CD4-positive, alpha-beta T cell treated with Interleukin-1 beta for 1 hour (primary cell): ENCODE measurements at places on chromosomes 1 and 21.

GRCh38 chr1:169698976-169699375 lies 12.4 kb downstream of the SELL start:
- no peak for DNase-seq

DNA sequence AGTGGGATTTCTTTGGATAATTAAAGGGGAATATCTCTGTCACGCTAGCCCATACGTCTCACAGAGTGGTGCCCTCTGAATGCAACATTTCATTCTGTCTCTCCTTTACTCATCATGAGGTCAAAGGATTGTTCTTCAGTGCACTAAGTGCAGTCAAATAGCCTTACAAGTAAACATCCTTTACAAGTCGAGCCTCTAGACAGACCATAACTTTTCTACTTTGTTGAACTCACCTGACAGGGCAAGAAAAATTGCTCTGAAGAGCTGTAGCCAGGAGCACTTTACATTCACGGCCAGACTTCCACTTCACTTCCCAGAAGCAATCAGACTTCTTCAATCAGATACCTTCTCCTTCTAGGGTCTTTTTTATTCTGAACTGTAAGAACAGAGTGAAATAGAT lies 768.0 kb upstream of the TMPRSS15 start:
- DNase-seq = no peak

DNA sequence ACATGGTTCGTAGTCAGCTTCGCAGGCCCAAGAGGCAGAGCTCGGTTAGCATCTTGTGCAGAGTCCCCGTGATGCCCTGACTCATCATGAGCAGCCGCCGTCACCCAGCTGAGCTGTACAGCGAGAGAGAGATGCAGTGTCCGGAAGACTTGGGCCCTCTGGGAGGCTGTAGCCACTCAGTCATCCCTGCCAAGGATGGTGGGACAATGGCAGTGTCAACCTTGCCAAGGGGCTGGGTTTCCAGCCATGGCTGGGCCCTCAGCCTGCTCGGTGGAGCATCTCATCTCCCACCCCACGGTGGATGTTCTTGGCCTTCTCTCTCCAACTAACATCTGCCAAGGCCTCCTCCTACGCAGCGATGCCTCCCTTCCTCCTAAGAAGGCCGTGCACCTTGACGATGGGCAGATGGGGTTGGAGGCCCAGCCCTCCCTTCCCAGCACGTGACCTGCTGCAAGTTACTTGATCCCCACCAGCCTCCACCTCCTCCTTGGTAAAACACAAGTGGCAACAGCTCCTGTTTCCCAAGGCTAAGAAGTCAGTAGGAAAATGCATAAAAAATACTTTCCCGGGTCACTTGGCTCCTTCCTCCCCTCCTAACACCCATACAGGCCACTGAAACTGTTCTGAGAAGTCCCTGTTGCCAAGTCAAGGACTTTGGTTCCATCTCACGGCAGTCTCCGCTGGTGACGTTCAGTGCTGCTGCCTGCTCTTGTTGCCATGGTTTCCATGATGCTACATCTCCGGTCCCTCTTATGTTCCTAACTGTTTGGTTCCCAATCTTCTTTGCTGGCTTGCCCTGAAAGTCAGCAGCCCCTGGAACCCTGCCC lies 384.7 kb upstream of the VAMP3 start:
- no peak for DNase-seq

- DNase-seq = no peak
These were observed 894.7 kb downstream of the ADGRL2 start for GRCh38 chr1:82695443-82695842.

DNA sequence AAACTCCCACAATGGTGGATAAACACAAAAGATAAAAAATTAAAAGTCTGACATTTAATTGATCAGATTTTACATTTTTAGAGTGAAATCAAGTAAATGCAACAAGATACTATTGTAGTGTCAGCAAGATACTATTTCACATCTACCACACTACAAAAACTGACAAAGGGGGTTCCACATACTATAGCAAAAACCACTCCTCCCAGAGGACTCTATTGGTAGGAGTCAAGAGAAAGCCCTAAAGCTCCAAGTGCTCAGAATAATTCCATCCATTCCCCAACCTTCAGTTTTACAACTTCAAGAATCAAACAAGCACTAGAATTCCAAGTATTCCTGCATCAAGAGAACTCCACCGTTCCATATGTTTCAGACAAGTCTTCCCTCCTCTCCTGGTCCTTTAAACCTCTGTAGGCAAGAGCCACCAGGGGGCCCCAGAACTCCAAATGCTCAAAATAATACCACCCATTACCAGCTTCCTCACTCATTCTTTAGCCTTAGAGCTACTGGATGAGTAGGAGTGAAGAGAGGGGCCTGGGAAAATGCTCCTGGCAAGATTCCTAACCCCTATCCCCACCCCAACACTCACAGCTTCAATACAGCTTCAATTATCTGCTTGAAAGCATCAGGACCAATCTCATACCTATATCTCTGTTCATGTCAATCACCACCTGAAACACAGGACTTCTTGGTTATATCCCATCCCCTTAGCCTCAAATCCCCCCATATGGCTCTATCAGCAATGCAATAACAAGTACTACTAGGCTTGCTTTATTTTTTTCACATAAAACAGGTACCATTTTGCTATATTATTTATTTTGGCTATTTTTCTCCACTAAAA lies 9.9 kb downstream of the TOR1AIP2 start:
- peak; percentile 49 for DNase-seq

DNA sequence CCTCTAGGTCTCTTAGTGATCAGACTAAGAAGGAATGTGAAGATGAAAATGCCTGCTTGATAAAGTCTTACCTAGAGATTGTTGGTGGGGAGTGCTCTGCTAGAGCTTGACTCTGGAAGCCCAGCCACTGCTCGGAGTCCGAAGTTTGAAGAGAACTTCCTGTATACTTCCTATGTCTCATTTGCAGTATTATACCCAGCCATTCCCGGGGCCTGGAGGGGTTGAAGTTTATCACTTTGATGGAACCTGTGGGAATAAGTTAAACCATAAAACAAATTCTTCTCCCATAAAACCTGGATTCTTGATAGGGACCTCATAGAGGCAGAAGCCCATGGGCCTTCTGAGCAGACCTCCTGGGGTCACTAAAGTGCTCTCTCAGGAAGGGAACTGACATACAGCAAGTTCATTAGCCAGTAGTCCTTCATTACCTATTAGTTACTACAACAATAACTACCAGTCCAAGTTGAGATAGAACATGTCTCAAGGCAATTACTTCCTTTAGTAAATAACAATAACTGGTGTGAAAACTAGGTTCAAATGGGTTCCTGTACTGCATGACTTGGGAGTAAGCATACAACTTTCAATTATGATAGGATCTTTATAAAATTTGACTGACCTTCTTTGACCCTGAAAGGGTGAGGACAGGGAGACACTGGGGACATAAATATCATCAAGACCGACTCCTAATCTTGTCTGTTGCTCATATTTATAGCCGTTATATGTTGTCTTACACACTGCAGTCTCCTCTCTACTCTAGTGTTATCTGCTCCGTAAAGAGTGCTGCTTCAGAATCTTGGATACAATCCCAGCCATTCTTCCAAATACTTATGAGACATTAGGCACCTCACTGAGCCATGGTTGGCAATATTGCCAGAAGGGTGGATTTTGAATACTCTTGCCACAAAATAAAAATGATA lies at the start of gene OR6N1:
Gene OR6N1, minus strand, starts transcription at position 246 of the 917 bp plus-strand sequence. CDS start 5,513 bp downstream, outside the sequence.
- DNase-seq = no peak

DNA sequence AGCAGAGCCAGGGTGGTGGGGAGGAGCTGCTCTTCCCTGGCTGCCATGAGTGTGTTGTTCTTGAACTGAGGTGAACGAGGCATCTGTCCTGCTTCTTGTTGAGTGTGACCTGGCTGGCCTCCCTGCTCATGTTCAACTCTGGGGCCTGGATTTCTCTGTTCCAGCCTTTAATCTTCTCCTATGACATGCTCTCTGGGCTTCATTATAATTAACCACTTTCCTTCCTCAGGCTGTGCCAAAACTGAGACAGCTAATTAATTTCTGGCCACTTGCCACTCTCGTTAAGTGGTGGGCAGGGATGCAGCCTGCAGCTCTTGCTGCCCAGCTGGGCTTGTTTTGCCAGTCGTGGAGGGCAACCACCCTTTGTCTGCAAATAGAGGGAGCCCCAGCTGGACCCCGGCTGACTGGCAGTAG lies 23.3 kb downstream of the OPRD1 start:
- no peak for DNase-seq

DNA sequence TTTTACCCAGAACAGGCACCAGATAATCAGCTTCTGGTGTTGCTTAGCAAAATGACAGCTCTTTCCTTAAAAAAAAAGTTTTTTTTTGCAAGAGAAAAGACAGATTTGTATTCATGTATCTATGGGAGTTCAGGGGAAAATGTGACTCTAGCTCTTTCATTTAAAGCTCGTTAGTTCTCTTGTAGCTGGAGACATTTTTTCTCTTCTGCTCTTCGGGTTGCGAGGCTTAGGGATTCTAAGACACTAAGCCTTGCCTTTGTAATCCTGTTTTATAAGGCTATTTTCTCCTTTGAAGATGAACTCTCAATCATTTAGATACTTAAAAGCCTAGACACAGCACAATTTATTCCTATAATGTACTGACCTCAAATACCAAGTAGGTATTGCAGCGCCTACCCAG lies 40.3 kb upstream of the EDARADD start:
- no peak for DNase-seq

GRCh38 chr1:154427173-154428139 lies 22.3 kb downstream of the IL6R start:
- DNase-seq = no peak

DNA sequence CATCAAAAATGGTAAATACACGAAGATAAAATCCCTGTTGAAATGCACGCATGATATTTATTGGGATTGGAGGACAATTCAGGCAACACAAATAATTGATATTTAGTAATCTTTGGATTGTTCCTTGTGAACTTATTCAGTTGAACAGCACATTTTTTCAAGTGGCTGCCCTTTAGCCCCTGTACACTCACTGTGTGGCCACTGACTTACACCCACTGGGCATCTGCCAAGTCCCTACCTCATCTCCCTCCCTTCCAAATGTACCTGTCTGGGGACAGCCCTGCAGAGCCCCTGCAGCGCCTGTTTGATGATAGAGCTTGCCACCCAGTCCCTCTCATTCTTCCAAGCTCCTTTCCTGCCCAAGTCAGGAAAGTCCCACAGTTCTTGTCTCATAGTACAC lies 154.3 kb downstream of the GLUL start:
- no peak for DNase-seq

DNA sequence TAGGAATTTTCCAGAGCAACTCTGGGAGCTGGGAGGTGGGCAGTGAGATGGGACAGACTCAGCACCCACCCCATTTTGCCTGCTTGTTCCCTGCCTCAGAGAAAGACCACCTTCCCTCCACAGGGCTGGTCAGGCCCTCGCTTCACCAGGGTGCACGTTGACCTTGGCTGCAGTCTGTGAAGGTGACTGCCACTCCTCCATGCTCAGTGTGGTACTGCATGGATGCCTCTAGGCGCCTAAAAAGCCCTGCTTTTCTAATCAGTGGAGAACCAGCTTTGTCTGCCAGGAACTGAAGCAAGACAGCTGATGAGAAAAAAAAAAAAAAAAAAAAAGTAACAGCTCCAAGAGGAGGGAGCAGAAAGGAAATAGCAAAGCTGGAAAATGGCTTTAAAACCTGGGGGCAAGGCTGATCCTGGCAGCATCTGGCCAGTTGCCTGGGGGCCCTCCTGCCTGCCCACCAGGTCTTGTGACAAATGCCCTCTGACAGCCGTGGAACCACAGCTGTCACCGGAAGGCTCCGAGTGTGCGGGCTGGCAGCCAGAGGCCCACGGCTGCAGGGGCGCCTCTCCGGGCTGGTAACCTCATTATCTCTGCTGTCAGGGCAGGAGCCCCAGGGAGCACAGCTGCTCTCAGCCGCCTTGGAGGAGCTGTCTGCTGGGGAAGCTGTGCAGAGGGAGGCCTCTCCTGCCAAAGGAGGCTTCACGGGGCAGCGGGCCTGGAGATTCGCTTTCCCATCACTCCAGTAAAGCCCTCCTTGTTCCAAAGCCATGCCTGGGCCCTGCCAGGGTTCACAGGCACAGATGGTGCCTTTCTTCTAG lies 13.7 kb downstream of the KIAA1614 start:
- no peak for DNase-seq

GRCh38 chr21:35321322-35322200 lies 272.5 kb upstream of the RUNX1 start:
- DNase-seq = no peak

GRCh38 chr1:55718758-55719671 lies 503.9 kb upstream of the USP24 start:
- DNase-seq = no peak

DNA sequence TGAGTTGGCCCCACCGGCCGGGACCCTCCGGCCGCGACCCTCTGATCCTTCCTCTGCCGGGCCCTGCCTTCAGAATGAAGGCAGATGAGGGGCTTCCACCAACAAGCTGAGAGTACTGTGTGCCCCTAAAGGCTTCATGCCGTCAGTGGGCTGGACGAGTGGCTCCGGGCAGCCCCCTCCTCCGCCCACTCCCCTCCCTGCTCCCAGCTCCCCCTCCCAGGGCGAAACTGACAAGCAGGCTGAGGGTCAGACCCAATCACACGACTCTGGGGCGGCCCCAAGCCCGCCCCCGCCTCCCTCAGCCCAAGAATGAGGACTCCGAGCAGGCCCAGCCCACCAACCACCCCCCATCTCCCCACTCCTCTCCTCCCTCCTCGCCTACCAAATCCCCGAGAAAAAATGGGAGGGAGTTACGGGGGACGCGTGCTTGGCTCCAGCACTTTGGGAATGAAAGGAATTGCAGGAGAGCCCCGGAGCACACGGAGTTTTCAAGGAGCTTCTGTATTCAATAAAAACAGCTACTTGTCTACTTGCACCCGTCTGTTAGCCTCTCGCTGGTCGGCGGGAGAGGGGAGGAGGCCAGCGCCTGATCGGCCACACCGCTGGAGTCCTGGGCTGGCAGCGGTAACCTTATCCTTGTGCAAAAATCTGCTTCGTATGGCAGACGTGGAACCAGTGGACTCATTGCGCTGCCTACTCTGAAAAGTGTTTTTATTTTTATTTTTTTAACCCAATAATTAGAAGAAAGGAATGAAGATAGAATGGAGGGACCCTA lies at the start of gene COL11A1:
Gene COL11A1, minus strand, starts transcription at position 147 of the 775 bp plus-strand sequence. CDS start 344 bp downstream, outside the sequence.
- no peak for DNase-seq

DNA sequence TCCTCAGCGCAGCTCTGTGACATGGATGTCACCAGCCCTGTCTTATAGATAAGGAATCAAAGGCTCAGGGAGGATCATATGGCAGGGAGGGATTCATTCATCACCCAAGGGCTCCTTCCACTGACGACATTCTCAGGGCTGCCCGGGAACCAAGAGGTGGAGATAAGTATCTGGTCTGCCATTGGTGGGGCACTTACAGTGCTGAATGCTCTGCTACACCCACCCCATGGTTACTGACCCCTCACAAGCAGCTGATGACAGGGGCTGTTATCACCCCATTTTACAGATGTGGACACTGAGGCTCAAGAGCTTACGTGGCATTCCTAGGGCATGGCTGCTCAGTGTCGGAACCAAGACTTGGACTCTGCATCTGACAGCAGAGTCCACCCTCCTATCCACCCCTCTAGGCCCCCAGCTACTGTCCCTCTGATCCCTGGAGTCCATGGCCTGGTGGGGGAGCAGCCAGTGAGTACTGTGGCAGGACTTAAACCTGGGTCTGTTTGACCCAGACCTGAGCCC lies 155.1 kb downstream of the PTPRU start:
- DNase-seq = no peak

DNA sequence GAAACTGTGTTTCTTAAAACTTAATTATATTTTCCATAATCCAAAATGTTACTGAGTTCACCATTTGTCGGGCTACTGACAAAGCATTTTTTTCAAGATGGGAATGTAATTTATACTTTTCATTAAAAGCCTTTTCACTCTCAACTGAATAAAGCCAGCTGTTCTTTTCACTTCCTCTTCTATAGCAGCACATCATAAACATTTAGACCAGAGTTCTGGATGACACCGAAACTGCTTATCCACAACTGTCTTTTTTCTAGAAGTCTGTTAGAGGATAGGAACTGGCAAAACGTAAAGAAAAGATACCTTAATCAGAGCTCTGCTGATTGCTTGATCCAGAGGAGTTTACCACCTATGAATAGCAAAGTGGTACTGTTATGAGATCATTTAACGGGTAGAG lies 594.7 kb downstream of the ADGRL2 start:
- DNase-seq = no peak
